ENCODE measurements at places on chromosomes 11 and 22. TPM values are rescaled to one million over a fixed set of nuclear protein-coding genes. Genes with fewer than 3 reads are reported as not detected.

- DNase-seq, result no peak
- no peaks in the 10 kb centered on the region for H3K27me3 ChIP-seq
- H3K27ac ChIP-seq, result peak overlapping the region; percentile 23
- no peaks in the 10 kb centered on the region for H3K36me3 ChIP-seq
Observed at GRCh38 chr11:128299132-128299726, 288.1 kb downstream of the ETS1 start.

- H3K36me3 ChIP-seq, result peaks cover 3% of the 10 kb centered on the region
- no peak for DNase-seq
- no peaks in the 10 kb centered on the region for H3K27me3 ChIP-seq
- H3K27ac ChIP-seq, result no peak overlapping the region
- no peak overlapping the region for H3K4me3 ChIP-seq
- H3K4me1 ChIP-seq, result no peaks in the 10 kb centered on the region
Observed at GRCh38 chr22:47018010-47018910, 255.8 kb downstream of the TBC1D22A start.

DNA sequence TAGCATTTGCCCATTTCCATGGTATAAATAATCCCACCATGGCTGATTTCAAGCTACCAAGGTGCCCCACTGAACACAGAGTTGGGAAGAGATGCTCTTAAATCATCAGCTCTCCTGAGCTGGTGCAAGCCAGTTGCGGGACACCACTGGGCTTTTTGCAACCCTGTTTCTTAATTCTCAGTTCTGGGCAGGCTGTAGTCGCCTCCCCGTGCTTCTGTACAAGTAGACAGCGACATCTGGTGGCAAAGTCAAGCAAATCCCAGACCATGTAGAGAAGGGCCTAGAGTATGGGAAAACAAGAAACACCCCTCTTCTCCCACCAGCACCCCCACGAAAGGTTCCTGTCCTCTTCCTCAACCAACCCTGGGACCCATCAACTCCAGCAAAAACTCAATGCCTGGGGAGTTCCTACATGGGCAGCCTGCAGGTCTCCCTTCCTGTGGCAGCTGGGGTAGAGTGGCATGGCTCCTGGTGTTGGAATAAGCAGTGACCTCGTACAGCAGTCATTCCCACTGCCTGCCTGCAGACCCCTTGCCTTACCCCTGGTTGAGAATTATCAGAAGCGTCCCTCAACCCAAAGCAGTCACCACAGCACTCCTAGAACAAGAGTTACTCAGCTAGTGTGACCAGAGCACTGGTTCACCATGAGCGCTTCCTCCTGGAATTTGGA lies 68.4 kb downstream of the IGLL5 start:
- H3K27ac ChIP-seq, result no peak overlapping the region
- H3K27me3 ChIP-seq, result no peaks in the 10 kb centered on the region
- no peaks in the 10 kb centered on the region for H3K4me1 ChIP-seq

DNA sequence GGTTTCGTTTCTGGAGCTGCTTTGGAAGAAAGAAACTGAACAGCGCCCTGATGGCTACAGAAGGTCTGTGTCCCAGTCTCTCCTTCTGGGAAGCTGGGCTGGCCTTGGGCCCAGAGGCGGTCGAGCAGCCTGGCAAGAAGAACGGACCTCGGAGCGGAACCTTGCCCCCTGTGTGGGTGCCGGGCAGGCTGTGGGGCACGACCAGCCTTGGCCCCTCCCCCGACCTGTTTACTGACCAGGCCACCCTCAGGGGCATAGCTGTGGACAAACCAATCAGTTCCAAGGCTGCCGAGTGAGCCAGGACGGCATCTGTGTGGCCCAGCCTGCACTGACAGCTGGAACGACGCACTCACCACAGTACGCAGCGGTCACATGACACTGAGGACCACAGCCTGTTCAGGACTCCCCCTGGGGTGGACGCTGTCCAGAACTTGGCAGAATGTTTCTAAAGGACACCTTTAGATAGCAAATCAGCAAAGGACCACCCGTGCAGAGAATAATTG lies 7.2 kb downstream of the PIM3 start:
- H3K27me3 ChIP-seq, result no peaks in the 10 kb centered on the region
- peaks cover 28% of the 10 kb centered on the region for H3K36me3 ChIP-seq
- H3K27ac ChIP-seq, result peak overlapping the region; percentile 96
- H3K4me1 ChIP-seq, result peaks cover 99% of the 10 kb centered on the region
- H3K4me3 ChIP-seq, result peak overlapping the region; percentile 16
- DNase-seq, result no peak

DNA sequence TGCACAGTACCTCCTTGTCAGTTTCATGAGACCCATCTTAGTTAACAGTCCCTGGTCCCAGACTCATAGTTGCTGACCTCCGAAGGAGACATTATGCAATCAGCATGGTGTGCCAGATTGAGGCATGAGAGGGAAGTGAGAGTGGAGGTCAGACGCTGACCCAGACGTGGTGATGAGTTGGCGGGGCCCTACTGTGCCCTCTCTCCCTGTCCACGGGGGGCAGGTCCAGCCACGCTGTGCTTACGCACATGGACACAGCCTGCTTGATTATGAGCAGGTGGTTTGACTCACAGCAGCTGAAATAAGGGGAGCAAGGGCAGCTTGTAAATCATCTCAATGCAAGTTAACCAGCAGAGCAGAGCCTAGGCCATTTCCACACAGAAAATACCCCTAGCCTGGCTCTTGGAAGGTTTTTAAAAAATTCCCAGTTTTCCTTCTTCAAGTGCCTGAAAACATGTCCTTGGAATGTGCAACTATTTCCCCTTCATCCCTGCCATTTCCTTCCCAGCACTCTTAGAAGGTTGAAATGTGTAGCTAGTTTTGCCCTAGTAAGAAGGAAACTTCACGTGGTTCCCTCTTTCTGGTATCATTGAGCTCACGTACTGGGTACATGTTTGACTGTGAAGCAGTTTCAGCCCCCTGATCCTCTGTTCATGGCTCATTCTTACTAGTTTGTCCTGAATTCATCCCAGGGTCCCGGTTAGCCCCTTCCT lies 122.6 kb upstream of the SORL1-AS1 start:
- H3K4me1 ChIP-seq, result no peaks in the 10 kb centered on the region
- no peaks in the 10 kb centered on the region for H3K27me3 ChIP-seq
- no peak overlapping the region for H3K27ac ChIP-seq
- H3K36me3 ChIP-seq, result no peaks in the 10 kb centered on the region
- no peak for DNase-seq

GRCh38 chr11:6357222-6357621 lies 33.1 kb upstream of the SMPD1 start:
- H3K4me3 ChIP-seq, result no peak overlapping the region
- H3K4me1 ChIP-seq, result peaks cover 5% of the 10 kb centered on the region
- no peak for DNase-seq
- H3K36me3 ChIP-seq, result no peaks in the 10 kb centered on the region
- peak overlapping the region; percentile 56 for H3K27ac ChIP-seq

DNA sequence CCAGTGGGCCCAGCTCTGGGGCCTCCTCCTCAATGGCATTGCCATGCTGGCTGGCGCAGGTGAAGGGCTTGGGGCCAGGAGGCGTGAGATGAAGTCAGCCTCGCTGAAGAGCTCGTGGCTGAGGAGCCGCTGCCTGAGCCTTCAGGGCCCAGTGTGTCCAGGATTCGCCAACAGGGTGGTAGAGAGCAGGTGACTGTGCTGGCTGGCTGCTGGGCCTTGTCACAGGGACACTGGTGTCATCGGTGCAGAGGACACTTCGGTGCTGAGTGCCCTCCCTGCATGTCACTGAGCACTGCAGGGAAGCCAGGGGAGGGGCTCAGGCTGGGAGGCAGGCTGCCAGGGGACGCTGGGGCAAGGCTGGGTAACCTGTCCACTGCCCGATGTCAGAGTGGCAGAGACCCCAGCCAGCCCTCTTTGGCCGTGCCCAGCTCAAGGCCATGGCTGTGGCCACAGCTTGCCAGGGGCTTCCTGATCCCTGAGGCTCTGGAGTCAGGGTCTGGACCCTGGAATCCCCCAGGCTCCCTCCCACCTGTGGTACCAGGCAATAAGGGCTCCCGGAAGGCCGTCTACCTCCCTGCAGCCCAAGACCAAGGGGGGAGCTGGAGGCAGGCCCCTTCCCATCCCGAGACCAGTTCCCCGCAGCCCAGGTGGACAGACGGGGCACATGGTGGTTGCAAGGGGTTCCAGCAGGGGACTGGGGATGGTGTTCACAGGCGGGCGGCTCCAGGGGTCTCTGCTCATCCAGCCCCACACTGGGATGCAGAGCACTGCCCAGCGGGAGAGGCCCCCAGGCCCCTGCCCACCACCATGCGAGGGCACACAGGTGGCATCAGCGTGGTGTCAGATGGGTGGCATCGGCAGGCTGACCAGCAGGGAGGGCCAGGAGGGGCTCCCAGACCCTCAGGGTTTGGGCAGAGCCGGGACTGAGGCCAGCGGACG lies 63.9 kb downstream of the ARFGAP3 start:
- no peak for DNase-seq
- no peaks in the 10 kb centered on the region for H3K27me3 ChIP-seq
- H3K4me1 ChIP-seq, result peaks cover 26% of the 10 kb centered on the region
- H3K27ac ChIP-seq, result no peak overlapping the region

DNA sequence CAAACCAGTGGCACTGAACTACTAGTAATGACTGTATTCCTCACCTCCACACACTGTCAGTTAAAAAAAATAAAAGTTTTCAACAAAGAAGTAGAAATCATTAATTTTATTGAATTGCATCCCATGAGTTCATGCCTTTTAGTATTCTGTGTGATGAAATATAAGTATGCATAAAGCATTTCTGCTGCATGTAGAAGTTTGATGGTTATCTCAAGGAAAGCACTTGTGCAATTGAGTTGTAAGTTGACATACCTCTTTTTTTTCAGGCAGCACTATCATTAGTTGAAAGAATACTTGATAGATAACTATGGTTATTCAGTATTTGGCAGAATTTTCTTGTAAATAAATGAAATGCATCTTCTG lies 104.4 kb downstream of the STIM1 start:
- H3K36me3 ChIP-seq, result no peaks in the 10 kb centered on the region
- H3K27ac ChIP-seq, result no peak overlapping the region
- no peaks in the 10 kb centered on the region for H3K27me3 ChIP-seq
- DNase-seq, result no peak
- H3K4me3 ChIP-seq, result no peak overlapping the region

DNA sequence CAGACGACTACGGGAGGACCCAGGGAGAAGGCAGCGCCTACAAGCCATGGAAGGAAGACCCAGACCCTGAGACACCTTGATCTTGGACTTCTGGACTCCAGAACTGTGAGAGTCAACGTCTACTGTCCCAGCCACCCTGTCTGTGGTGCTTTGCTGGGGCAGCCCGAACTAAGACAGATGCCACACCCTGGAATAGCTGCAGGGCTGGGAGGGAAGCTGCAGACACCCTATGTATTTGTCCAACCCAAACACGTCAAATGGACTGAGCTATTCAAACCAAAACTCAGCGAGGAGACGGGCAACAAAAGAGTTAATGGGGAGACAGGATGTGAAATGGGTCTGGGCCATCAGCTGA lies 169.3 kb downstream of the CTTN start:
- peak overlapping the region; percentile 49 for H3K4me3 ChIP-seq
- H3K4me1 ChIP-seq, result peaks cover 17% of the 10 kb centered on the region
- DNase-seq, result no peak
- peak overlapping the region; percentile 76 for H3K27ac ChIP-seq
- H3K27me3 ChIP-seq, result no peaks in the 10 kb centered on the region

DNA sequence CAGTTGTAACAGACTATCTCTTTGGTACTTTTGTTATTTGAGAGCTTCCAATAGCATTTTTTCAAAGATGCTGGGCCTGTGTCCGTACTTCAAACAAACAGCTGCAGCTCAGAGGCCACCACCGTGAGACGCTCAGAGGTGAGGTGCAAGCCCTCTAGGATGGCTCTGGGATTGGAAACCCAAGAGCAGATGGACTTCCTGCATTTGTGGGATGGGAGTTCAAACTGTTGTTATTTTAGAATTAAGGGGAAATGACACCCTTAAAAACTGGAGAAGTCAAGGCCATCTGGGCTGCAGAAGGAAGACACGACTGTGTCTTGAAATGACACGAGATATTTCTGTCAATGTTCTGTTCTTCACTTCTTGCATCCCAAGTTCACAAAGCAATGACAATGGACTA lies 9.2 kb upstream of the IL10RA start:
- no peaks in the 10 kb centered on the region for H3K4me1 ChIP-seq
- no peak overlapping the region for H3K4me3 ChIP-seq
- no peak for DNase-seq
- no peaks in the 10 kb centered on the region for H3K36me3 ChIP-seq
- no peak overlapping the region for H3K27ac ChIP-seq

GRCh38 chr11:8315463-8315862 lies 51.8 kb upstream of the LMO1 start:
- DNase-seq, result no peak
- no peaks in the 10 kb centered on the region for H3K27me3 ChIP-seq
- H3K4me1 ChIP-seq, result no peaks in the 10 kb centered on the region
- H3K27ac ChIP-seq, result no peak overlapping the region
- no peak overlapping the region for H3K4me3 ChIP-seq
- no peaks in the 10 kb centered on the region for H3K36me3 ChIP-seq

DNA sequence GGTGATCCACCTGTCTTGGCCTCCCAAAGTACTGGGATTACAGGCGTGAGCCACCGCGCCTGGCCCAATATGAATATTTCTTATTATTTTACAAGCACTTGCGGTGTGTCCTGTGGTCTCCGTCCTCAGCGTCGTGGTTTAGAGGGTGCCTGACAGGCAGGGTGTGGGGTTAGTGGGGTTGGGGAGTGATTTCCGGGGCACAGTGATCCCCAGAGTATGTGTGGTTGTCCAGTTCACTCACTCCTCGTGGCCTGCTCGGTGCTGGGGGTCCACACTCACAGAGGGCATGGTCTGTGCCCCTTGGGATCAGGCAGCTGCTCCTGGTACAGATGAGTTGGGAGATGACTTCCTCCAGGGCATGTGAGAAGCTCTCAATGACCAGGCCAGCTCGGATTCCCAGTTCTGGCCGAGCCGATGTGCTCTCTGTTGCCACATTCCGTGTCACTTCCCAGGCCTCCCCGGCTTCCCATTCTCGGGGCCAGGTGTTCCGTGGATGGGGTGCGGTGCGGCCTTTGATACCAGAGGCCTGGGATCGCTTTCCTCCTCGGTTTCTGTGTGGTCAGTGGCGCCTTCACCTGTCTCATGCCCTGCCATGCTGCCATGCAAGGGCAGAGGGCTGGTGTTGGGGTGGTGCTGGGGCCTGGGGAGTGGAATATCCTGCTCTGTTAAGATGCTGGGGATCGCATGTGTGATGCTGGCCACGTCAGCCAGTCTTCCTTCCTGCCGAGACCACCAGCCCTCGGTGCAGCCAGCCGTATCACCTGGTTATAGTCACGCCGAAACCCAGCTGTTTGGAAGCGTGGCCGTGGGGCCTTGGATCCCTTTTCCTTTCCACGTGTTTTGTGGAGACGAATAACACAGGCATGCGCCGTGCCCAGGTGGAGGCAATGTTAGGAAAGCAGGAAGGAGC lies 39.6 kb downstream of the PARVB start:
- H3K4me3 ChIP-seq, result no peak overlapping the region
- no peaks in the 10 kb centered on the region for H3K27me3 ChIP-seq
- no peak overlapping the region for H3K27ac ChIP-seq
- H3K4me1 ChIP-seq, result peaks cover 38% of the 10 kb centered on the region
- no peaks in the 10 kb centered on the region for H3K36me3 ChIP-seq
- no peak for DNase-seq

The CTSF gene
- total RNA-seq, result 84.0 TPM

The TRIM51 gene
- total RNA-seq, result not detected

The PDGFB gene
- total RNA-seq, result 21.4 TPM

The SCO2 gene
- 5.1 TPM for total RNA-seq

The TTC36 gene
- total RNA-seq, result 1.5 TPM

The MYBPC3 gene
- not detected for total RNA-seq

The CCDC188 gene
- total RNA-seq, result 0.45 TPM

Data from esophagus muscularis mucosa (tissue), 4 donors.